Naive B cell (primary cell): ENCODE measurements at places on chromosomes 7 and 10. TPM values are rescaled to one million over a fixed set of nuclear protein-coding genes. Genes with fewer than 3 reads are reported as not detected.

CCDC172 gene
- polyA plus RNA-seq, result not detected

CARD11 gene
- 15.2 TPM for polyA plus RNA-seq

DNA sequence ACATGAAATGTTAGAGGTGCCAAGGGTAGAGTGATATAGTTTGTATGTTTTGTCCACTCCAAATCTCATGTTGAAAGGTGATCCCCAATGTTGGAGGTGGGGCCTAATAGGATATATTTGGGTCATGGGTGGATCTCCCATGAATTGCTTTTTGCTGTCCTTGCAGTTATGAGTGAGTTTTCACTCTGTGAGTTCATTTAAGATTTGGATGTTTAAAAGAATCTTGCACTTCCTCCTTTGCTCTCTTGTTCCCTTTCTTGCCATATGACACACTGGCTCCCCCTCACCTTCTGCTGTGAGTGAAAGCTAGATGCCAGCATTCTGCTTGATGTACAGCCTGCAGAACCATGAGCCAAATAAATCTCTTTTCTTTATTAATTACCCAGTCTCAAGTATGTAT, 269.2 kb downstream of the ZWINT start:
- DNase-seq, result no peak
- H3K36me3 ChIP-seq, result no peaks in the 10 kb centered on the region
- no peaks in the 10 kb centered on the region for H3K27me3 ChIP-seq
- no peaks in the 10 kb centered on the region for H3K4me1 ChIP-seq
- no peak overlapping the region for H3K27ac ChIP-seq

ERVW-1 gene
- not detected for polyA plus RNA-seq

DNA sequence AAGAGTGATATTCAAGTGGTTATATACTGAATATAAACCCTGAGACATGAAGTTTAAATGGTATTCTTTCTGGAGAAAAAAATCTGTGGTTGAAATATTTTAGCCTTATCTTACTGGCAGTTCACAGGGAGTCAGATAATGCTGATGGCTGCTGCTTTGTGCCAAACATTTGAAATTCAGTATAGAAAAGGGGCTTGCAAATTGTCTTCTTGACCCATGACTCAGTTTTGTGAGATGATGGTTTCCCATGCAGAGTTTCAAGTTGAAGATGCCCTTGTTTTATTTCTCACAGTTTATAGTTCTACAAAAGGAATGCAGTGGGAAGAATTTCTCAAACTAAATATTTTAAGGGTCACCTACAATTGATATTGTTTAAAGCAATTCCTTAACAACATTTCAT, 251.1 kb upstream of the MEOX2 start:
- H3K4me3 ChIP-seq, result no peak overlapping the region
- no peaks in the 10 kb centered on the region for H3K4me1 ChIP-seq
- DNase-seq, result no peak
- H3K27ac ChIP-seq, result no peak overlapping the region
- H3K27me3 ChIP-seq, result no peaks in the 10 kb centered on the region
